DMS153 (cell line): ENCODE measurements at places on chromosomes 16 and 17.

GRCh38 chr17:27937025-27937546, 43.9 kb upstream of the LYRM9 start:
- DNase-seq = no peak

- no peak for DNase-seq
Observed at GRCh38 chr17:27531469-27531961, 75.3 kb downstream of the KSR1 start.

DNA sequence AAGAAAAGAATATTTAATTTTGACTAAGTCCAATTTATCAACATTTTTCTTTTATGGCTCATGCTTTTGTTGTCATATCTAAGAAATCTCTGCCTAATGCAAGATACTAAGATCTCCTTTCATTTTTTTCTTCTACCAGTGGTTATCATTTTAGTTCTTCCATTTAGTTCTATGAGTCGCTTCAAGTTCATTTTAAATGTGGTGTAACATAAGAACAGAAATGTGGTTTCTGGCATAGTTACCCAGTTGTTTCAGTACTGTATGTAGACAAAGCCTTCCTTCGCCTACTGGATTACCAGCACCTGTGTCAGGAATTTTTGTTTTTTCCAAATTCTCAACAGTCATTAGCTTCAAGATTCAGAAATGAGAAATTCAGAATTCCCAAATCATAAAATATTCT, 175.7 kb downstream of the PARN start:
- DNase-seq = no peak

GRCh38 chr17:49997301-49997650, 2.3 kb upstream of the DLX3 start:
- no peak for DNase-seq

DNA sequence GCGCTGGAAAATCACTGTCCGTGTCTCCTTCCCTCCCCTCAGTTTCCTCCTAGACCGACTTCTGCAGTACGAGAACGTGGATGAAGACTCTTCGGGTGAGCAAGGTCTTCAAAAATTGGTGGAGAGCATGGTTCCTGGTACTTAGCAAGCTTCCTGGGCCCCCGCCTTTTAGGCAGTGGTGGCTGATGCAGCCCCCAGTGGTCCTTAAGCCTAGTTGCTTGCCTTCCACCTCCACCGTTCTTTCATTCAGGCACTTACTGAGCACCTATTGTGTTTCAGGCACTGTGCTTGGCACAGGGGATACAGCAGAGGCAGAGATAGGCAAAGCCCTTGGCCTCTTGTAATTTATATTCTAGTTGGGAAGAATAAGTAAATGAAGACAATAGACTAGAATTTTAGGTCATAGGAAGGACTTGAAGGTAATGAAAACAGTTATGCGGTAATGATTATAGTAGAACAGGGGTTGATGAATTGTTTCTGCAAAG, 767 bp downstream of the INO80E start:
- no peak for DNase-seq

DNA sequence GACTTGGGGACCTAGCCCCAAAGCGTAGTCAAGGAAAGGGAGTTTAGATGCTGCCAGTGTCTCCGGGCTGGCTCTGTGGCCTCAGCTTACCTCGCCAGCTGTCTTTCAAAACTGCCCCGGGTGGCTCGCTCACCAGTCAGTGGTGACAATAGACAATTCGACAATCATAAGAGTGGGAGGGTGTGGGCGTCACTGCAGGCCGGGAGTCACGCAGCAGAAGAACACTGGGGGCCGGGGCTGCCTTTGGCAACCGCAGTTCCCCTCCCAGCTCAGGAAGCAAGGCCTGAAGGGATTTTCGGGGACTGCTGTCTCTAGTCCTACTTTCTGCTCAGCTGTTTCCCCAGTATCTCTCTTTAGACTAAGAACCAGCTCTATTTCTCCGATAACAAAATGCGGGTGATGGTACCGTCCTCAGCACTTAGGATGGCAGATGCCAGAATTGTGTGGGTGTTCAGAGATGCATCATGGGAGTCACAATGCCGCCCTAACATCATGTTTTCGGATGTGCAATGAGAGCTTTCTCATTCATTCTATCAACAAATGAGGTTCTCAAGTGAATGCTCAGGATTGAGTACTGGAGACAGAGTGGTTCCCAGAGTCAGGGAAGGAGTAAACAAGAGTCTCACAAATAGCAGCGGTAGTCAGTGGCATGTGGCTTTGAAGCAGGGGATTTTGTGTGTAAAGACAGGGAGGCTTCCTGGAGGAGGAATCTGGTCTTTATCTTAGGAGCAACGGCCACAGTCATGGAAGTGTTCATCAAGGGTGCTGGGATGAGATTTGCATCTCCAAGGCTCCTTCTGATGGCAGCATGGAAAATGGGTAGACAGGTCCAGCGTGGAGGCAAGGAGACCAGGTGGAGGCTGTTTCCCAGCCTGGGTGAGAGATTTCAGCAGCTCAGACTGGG, 93.1 kb downstream of the ZDHHC7 start:
- no peak for DNase-seq

DNA sequence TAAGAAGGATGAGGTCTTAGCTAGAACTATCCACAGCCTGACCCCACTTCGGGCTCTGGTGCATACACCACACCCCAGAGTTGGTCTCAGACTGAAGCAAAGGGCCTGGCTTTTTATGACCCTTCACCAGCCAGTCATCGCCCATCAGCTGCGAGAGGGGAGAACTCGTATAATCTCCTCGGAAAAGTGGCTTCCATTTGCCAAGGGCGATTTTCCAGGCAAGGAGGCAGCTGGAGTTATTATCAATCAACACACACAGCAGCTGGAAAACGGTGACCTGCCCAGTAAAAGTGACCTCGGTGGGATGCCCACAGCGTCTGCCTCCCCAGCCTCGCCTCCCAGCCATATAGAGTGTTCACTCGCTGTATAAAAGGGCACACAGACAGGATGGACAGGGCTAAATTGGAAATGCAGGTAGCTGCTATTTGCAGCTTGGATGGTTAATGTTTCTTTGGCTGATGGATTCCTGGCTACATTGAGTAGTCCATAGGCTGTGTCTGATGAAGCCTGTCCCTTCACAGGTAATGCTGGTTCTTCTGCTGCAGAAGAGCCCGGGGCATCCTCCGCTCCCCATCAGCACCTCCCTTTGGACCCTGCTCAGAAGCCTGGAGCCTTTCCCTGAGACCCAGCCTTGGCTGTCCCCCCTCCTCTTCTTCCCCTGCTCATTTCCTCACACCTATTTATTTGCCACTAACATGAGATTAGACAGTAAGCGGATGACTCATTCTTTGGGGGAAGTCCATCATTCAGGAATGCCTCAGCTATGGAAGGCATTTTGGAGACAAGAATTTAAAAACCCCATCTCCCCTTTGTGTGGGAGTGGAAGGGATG, 45.7 kb downstream of the TMEM186 start:
- DNase-seq = no peak

DNA sequence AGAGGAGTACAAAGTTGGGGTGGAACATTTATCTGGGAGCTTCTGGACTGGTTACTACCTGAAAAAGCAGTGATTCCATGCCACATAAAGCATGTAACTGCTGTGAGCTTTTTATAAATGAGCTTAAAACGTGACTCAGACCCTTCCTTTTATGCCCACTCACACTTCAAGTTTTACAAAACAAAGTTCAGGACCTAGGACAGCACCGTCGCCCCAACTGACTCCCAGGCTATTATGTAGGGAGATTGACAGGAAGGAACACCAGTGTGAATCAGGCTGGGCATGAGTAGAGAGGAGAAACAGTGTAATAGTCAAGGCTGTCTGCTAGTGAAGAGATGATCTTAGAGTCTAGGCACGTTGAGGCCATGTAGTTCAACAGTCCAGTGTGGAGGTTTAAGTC, 91.6 kb upstream of the DNAH9 start:
- no peak for DNase-seq

GRCh38 chr17:19018600-19018950, 14.0 kb upstream of the FAM83G start:
- DNase-seq = no peak

DNA sequence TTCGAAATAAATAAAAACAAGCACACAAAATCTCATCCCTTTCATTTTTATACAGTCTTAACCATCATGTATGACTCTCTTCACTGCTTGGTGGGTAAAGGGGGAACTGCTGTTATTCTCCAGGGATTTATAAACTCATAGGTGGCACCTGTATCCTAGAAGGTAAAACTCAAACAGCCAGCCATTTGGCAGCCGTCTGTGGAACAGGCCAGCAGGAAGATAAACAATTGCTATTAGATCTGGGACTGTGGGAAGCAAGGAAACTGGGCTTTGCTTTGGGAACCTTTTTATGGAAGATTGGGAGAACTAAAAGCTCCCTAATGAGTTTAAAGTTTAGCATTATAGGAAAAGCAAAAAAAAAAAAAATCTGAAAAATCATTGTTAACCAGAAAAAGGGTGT, 126.0 kb downstream of the TANGO6 start:
- peak; percentile 24 for DNase-seq

GRCh38 chr17:979539-980405, at the start of gene NXN:
Gene NXN (minus strand): TSS chr17:979776.
- no peak for DNase-seq

GRCh38 chr17:42522798-42523278, 13.2 kb upstream of the NAGLU start:
- no peak for DNase-seq

GRCh38 chr17:7048968-7049367, 5.1 kb upstream of the SLC16A11 start:
- no peak for DNase-seq

GRCh38 chr16:2473999-2474876, 689 bp upstream of the TBC1D24 start:
- DNase-seq = peak; percentile 27

DNA sequence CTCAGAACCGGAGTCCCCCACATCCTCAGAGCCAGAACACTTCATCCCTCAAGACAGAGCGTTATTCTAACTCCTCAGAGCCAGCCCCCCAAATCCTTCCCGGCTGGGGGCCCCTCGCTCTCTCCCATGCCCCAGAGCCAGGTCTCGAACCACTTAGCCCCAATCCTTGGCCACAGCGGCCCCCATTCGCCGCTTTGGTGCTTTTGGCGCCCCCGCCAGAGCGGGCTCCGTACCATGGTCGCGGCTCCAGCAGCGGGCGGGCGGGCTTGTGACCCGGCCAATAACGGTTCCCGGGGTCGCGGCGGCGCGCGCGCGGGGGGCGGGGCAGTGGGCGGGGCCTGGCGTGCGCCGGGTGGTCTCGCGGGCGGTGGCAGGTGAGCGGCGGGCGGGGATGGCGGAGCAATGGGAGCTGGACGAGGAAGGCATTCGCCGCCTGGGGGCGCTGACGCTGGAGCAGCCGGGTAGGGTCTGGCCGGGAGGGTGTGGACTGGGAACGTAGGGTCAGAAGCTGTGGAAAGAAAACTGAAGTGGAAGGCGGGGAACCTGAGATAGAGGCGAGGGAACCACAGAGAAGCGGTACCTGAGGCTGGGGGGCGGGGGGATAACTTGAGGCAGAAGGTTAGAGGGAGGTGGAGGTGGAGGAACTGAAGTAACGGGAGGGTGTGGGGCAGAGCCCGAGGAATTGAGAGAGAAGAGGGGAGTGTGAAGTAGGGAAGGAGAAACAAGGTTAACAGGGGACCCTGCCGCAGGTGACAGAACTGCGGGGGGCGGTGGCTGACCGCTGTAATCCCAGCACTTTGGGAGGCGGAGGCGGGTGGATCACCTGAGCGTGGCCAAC, at the start of the genes KCTD19 and LRRC36:
KCTD19 (minus strand) TSS at position 270 of the 838 bp plus-strand sequence; CDS start at position 236, 34 bp downstream.
LRRC36 (plus strand) TSS at position 344 of the 838 bp plus-strand sequence; CDS start at position 392, 48 bp downstream.
- DNase-seq = peak; percentile 42

DNA sequence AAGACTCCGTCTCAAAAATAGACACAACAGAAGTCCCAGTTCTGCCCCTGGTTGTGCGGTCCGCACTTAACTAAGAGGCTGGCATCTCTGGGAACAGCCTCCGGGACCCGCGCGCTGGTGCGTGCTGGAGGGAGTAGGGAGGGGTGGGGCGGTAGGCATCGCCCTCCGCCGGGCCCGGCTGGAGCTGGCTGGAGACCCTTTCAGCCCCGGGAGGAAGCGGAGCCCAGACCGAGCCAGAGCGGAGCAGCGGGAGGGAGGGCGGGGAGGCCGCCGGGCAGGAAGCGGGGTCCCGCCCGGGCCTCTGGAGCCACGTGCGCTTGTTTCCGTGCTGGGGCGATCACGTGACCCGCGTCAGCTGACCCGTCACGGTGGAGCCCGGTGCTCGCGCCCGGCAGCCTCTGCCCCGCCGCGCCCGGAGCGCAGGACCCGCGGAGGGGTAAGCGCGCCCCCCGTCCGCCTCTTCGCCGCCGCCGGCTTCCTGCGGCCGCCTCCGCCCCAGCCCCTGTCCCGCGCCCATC, at the start of gene WDR81:
WDR81 (plus strand) TSS at position 354 of the 518 bp plus-strand sequence. CDS start 256 bp downstream, outside the sequence.
- no peak for DNase-seq

GRCh38 chr17:42227849-42228700, 33.8 kb upstream of the GHDC start:
- DNase-seq = no peak

DNA sequence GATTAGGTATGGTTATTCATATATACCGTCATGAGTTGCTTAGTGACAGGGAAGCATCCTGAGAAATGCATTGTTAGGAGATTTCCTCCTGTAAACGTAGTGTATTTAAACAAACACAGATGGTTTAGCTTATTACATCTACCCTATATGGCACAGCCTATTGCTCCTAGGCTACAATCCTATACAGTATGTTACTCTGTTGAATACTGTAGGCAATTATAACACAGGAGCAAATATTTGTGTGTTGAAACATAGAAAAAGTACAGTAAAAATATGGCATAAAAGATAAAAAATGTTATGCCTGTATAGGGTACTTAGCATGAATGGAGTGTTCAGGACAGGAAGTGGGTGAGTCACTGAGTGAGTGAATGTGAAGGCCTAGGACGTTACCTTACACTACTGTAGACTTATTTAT, 157.7 kb downstream of the CDH11 start:
- DNase-seq = no peak

GRCh38 chr16:9370061-9370491, 278.6 kb downstream of the HAPSTR1 start:
- DNase-seq = no peak

DNA sequence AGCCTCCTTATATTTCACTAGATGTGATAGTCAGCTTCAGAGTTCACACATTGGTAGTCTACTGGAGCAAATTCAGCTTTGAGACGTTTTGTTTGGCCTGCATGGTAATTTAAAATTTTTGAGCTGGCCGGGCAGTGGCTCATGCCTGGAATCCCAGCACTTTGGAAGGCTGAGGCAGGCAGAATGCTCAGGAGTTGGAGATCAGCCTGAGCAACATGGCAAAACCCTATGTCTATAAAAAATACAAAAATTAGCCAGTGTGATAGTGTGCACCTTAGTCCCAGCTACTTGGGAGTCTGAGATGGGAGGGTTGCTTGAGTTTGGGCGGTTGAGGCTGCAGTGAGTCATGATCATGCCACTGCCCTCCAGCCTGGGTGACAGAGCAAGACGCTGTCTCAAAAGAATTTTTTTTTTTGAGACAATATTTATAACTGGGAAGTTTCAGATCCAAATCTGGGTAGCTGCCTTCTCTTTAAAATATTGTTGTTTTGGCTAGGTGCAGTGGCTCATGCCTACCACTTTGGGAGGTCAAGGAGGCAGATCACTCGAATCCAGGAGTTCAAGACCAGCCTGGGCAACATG, 4.8 kb upstream of the BLMH start:
- DNase-seq = no peak
